ENCODE measurements at places on chromosomes 5 and 9.
A peak's percentile ranks its signal among the peaks of the same experiment; 100 is the strongest.

DNA sequence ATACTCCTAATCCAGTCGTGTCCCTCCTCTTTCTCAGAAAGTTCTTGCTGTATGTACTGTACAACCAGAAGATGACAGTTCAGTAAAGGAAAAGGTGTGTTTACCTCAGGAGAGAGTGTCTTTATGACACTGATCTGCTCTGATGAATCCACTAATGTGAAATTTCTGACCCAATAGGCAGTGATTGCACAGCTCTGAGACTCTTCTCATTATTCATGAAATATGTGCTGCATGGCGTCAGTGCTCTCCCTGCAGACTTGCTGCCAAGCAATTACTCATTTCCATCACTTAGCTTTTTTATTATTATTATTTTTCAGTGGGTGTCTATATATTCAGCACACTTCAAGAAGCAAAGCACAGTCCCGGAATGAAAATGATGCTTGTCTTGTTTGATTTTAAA, 389.0 kb downstream of the RASEF start:
- no peak for DNase-seq

- DNase-seq = no peak
These were observed 8.2 kb upstream of the GLIPR2 start for GRCh38 chr9:36128349-36128748.

GRCh38 chr5:126253406-126253805, 169.8 kb upstream of the GRAMD2B start:
- peak; percentile 7 for DNase-seq

DNA sequence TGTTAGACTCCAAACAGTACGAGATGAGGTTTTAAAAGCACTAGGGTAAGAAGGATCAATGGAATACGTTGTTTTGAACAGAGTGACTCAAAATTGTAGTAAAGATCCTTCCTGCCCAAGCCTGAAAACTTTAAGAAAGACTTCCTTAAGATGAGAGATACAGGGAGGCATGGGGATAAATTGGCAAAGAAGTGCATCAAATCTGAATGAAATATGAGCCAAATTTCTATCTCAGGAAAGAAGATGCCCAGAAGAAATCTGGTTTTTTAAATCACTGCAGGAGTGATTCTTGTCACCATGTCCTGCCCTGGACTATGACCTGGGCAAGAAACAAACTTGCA, 14.9 kb downstream of the FCN2 start:
- no peak for DNase-seq

GRCh38 chr5:117833691-117834090, 1154.7 kb downstream of the DTWD2 start:
- DNase-seq = no peak

DNA sequence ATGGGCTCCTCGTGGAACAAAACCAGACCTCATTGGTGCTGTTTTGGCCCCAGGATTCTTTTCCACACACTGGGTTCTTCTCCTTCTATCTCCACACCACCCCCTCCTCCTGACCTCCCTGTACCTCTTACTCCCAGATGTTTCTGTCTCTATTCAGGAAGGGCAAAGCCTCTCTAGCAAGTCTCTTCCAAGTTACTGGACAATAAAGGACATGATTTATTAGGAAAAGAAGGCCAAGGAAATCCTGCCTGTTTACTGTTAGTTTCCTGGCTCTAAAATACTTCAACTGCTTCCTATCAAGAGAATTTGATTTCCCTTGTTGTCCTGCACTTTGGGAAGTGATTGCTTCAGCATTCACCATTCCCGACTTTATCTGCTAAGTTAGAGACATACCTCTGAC, 262.0 kb downstream of the SAXO1 start:
- DNase-seq = no peak

DNA sequence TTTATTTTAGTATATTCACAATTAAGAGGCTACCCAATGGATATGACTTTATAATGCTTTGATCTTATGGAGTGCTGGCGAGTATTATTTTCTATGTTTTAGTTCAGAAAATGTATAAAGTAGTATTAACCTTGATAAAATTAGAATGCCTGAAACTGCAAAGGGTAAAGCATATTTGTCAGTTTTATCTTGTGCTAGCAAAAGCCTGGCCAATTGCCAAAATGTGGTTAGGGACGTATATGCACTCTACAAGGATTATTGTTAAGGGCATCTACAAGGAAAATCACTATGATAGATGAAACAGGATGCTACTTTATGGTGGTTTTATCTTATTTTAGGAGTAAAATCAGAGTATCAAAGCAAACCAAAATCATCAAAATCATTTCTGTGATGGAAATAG, 281.7 kb downstream of the CCDC171 start:
- DNase-seq = no peak

DNA sequence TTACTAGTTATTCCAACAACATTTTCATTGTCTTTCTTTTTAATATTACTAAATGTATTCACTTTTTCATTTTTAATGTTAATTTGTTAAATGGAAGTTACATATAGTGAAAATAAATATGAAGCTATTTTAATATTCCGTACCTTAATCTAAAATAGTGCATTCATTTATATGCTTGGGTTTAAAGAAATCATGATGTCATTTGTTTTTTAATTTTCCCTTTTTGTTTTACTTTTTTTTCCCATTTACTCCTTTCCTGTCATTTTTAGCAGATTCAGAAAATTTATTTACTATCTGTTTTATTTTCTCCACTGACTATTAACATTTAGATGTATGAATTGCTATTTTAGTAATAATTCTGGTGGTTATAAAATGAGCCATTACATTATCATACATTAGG, 183.0 kb upstream of the CDH9 start:
- no peak for DNase-seq

- DNase-seq = no peak
These were observed 762.3 kb downstream of the PRELID2 start for GRCh38 chr5:145072889-145073288.

- no peak for DNase-seq
These were observed 2.2 kb downstream of the INPP5E start for GRCh38 chr9:136437430-136437829.

DNA sequence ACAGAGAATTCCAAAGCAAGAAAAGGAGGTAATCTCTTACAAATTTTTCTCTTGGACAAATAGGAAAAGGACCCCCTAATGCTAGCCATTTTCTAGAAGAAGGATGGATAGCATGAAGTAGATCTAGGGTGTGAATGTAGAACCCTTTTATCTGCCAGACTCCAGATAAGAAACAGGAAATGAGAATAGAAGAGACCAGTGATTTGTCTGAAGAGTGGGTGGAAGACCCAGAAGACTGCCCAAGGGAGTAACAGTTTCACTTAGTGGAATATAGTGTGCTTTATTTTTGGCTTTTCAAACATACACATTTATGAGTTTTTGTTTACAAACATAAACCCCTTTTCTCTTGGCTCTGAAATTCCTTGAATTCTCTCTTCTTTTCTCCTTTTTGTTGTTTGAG, 25.0 kb downstream of the ECM2 start:
- no peak for DNase-seq

DNA sequence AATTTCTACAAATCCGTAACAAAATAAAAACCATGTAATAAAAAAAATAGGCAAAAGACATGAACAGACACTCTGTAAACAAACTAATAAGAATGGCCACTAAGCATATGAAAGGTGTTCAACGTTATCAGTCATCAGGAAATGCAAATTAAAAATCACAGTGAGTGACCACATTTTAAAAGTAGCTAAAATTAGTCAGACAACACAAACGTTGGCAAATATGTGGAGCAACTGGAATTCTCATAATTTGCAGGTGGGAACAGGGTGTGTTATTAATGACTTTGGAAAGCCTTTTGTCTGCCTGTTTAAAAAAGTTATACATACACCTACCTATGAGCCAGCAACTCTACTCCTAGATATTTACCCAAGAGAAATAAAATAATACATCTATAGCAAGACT, 164.4 kb downstream of the RMI1 start:
- no peak for DNase-seq

DNA sequence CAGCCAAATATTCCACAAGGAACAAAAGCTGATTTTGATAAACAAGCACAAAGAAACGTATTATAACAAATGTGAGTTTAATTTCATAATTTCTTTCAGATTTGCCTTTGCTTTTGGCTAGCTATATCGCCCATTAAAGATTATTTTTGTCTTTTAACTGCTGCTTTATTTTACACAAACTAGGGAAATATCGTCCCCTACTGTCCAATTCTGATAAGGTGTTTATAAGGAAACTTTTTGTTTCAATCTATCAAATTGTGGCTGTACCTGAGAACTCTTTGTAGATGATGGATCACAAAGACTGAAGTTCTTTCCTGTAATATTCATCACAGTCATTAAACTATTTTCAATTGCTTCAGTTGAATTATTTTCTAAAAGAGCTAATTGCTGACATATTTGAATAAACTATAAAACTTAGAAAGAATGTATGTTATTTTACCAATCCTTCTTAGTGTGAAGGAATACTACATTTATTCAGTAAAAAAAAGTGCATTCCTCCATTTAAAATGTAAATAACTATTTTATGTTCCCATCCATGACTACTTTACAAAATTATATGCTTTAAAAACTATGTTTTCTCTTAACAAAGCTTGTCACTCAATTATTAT, 431.3 kb upstream of the ITGA1 start:
- DNase-seq = no peak

GRCh38 chr9:101737165-101737704, 1.2 kb downstream of the GRIN3A start:
- DNase-seq = no peak

DNA sequence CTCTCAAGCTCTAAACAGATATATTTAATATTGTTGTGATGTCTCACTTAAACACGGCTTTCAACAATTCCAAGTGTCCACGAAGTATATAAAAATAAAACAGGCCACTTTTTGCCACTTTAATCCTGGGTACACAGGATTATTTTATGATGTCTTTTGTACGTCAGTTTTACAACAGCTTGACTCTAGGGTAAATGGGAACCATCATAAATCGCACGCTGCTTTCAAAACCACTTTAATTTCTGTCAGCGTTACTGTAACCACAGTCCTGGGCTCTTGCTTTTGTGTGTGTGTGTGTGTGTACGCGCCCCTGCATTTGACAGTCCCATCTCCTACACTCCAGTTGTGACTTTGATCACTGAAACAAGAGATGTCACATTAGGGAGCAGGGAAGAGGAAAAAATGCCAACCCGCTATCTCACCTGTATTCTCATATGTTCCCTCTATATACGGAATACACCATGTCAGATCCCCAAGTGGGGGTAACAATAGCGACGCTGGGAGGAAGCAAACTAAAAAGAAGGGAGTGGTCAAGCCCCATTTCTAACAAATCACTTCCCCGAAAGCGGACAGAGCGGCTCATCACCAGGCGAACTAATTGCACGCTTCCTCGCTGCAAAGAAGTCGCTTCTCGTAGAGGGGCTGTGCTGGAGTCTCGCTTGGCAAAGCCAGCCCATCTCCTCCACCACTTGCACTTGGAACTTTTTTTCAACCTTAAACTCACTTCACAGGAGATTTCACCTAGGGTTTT, 1.2 kb downstream of the BNC2 start:
- no peak for DNase-seq

- peak; percentile 71 for DNase-seq
These were observed 2.7 kb upstream of the ANXA2R start for GRCh38 chr5:43042626-43043399.

GRCh38 chr5:80414113-80414512, 6.2 kb downstream of the ZFYVE16 start:
- DNase-seq = no peak

- no peak for DNase-seq
These were observed 118.0 kb upstream of the OTULINL start for GRCh38 chr5:14463629-14464028.

GRCh38 chr9:128731093-128731492, 7.2 kb upstream of the ZDHHC12 start:
- no peak for DNase-seq

DNA sequence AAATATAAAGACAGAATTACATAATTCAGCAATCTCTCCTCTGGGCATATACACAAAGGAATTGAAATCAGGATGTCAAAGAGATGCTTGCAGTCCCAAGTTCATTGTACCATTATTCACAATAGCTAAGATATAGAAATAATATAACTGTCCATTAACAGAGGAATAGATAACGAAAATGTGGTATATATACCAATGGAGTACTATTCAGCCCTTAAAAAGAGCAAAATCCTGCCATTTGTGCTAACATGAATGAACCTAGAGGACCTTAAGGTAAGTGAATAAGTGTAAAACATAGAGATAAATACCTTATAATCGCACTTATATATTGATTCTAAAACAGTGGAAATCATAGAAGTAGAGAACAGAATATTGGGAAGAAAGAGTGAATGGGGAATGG, 7.0 kb downstream of the ST8SIA4 start:
- DNase-seq = no peak
